ENCODE measurements at places on chromosomes 5 and 9.

DNA sequence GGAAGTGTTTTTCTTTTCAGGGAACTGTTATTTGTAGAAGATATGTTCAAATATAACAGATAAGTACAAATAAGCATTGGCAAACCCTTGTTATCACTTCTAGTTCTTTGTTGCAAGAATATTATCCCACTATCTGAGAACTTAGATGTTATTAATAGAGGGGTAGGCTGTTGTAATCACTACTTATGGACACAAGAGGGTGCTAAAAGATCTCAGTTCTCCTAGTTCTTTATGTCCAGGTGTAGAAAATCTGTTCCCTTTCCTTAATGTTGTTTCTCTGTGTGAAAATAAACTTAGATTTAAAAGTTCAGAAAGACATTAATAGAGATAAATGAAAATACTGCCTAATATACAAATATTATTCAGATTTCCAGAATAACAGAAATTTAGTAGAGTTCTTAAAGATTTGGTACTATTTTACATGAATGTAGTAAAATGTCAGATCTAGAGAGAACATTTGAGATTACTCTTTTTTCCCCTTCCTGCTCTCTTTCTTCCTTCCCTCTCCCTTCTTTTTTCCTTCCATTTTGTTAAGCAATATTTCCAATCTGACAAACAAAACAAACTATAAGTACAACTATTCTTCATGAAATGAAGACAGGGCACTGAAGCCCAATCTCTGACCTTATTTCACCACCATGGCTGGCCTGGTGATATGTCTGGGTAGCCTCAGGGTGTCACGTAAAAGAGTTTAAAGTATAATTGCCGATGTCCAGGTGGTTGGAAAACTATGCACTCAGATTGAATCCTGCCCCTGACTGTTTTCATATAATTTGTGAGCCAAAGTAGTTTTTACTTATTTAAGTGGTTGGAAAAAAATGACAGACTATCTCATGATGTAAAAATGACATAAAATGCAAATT, 43.6 kb upstream of the C5orf46 start:
- DNase-seq = no peak

DNA sequence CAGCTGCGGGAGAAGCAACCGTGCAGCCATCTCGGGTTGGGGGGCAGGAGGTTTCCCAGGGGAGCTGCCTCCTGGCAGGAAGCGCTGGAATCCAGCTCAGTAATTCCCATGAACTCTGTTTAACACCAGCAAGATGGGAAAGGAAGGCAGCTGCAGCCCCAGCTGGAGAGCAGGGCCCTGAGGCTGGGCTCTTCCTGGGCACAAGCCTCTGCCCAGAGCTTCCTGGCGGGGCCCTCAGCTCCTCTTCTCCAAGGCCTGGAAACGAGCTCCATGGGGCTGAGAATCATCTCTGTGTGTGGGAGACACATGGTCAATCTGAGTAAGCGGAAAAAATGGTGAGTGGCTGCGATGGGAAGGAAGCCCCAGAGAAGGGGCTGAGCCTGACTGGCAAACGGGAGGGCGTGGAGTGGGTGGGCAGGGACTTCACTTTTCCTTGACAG, 6.3 kb downstream of the MRPL36 start:
- no peak for DNase-seq

DNA sequence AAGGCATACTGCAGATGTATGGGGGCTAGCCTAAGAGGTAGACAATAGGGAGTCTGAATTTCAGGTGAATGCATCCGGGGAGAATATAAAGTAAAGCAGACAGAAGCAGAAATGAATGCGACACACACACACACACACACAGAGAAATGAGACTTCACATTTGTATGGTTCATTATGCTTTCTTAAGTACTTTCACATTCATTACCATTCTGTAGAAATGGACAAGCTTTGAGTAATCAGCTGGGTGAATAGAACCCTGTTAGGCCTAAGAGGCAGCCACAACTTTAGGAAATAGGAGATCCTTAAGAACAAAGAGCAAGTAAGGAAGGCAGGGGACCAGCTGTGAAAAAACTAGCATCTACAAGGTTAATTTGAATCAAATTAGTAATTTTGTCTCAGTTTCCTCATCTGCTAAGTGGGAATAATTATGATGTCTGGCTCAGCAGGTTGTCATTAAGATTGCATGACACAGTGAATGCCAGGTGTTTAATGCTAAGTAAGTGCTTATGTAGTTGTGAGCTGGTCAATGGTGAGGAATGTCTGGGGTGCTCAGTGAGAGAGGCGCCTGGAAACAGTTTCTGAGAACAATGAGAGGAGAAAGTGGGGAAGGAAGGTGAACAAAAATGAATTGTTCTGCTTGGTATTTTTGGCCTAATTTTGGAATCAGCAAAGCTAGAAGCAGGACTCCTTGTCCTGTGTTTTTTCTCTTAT, 265.8 kb upstream of the CLINT1 start:
- DNase-seq = no peak

- DNase-seq = no peak
Measured at GRCh38 chr9:30522061-30522460, 1862.4 kb upstream of the ACO1 start.

DNA sequence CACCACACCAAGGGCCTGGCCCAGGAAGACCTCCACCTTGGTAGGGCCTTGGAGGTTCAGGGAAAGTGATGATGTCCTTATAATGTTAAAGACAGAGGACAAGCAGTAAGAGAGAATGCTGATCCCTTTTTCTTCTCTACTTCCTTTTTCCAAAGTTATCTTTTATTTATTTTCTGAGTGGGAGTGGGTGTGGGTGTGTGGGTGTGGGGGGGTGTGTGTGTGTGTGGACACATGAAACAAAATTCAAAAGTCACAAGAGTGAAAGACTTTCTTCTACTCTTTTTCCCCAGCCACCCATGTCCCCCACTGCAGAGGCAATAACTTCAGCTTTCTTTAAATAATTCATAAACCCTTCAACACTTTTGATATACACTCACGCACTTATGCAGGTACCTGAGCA, 70.8 kb downstream of the ROR2 start:
- DNase-seq = no peak

- DNase-seq = no peak
Measured at GRCh38 chr5:58224661-58225060, 235.2 kb downstream of the PLK2 start.

DNA sequence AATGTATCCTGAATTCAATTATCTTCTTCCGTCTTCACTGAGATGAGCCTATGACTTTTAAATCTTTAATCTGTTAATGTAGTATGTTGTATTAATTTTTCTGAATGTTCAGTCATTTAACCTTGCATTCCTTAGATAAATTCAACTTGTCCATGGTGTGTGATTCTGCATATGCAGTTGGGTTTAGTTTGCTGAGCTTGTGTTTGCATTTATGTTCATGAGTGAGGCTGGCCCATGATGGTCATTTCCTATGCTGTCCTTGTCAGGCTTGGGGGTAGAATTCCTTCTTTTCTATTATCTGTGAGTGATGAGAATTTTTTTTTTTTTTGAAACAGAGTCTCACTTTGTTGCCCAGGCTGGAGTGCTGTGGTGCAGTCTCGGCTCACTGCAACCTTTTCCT, 131.8 kb upstream of the COL5A1 start:
- DNase-seq = no peak

DNA sequence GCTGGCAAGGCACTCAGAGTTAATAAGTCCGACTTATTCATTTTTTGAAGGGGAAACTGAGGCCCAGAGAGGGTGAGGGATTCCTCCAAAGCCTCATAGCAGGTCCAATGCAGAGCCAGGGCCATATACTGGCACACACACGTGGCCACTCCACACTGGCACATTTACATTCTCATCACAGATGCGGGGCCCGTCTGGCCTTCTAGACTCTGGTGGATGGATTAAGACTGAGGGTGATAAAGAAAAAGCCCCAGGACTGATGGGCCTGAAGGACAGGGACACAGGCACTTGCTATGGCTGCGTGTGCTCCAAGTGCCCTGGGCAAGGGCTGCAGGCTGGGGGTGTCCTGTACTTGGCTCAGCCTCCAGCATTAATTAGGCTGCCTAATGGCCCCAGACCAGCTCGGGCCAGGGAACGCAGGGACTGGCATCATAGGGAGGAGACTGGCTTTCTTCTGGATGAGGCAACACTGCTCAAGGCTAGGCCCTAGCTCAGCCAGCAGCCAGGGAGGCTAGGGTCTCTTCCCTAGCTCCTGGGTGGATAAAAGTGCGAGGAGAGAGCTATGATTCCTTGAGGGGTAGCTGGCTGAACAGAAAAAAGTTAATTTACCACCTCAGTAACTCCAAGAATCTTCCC, 28.5 kb upstream of the CSF1R start:
- no peak for DNase-seq

DNA sequence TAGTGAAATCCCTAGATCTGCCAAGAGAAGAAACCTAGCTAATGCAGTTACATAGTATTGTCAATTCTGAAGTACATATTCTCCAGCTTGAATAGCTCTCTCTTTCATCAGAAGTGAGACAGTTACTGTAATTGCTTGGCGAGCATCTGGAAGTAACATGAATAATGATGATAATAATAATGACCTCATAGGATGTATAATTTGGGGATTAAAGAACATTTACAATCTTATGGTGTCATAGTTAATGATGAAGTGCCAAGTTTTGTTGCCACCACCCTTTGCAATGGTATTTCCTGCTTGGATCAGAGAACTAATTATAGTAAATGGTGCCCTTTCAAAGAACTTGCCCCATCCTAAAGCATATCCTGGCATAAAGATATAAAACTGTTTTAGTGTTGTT, 201.4 kb downstream of the ADAMTSL1 start:
- no peak for DNase-seq

DNA sequence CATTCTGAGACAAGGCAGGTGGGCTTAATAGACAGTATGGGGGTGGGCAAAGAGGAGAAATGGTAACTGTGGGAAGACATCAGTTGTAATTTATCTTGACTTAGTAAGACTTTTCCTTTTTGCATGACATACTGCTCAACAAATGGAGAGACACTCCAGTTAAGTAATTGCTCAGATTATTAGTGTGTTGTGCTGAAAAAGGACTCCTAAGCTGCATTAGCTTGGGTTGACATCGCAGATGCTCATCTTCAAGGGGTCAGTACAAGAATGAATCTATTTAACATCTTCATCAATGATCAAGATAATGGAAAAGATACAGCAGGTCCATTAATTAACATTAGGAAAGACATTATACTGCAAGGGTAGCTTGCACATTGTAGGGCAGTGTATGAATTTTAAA, 181.1 kb upstream of the ELAVL2 start:
- no peak for DNase-seq

DNA sequence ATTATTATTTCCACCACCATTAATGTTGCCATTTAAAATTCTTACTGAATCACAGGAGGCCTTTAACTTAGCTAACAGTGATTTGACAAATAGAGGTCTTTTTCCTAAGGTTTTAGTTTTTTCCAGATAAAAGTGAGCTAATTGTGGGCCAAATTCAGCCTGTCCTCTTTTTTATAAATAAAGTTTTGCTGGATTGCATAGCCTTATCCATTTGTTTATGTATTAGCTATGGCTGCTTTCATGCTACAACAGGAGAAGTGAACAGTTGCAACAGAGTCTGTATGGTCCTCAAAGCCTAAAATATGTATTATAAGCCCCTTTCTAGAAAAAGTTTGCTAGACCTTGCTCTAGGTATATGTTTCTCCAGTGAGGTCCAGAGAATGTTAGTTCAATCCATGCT, 172.4 kb downstream of the GDNF start:
- DNase-seq = no peak

DNA sequence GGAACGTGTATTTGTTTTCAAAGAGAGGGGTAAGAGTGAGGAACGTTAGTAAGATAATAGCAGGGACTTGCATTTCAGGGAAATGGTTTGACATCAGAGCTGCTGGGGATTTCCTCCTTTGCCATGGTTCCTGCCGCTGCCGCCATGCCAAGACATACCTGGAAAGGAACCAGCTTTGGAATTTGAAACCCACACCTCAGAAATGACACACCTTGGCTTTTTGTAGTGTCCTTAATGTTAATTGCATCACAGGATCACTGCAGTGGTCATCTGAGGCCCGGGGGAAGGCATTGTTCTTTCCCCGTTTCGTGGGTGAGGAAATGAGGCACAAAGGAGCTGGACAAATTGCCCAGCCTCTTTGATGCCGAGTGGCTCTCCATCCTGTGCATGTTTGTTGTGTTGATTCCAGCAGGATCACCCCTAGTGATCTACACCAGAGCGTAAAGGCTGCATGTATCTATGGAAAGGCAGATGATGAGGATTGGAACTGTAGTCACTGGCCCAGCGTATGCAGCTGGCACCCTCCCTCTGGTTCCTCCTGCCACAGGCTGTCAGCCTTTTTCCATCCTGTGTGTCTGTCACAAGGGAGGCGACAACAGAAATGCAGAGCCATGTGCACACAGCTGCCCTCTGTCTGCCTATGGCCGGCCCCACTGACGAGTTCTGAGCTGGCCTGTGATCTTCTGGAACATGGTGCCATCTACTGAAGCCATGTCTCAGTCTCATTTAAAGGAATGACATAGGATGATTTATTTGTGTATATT, 37.8 kb downstream of the SLC46A2 start:
- no peak for DNase-seq

GRCh38 chr9:135588371-135588770, 26.8 kb downstream of the PAEP start:
- DNase-seq = no peak

GRCh38 chr9:77679088-77679487, 31.0 kb upstream of the GNA14 start:
- DNase-seq = peak; percentile 9

- no peak for DNase-seq
Measured at GRCh38 chr5:151156507-151157420, 815 bp downstream of the ANXA6 start.

GRCh38 chr5:151406322-151406947, 41.0 kb upstream of the SLC36A1 start:
- no peak for DNase-seq

DNA sequence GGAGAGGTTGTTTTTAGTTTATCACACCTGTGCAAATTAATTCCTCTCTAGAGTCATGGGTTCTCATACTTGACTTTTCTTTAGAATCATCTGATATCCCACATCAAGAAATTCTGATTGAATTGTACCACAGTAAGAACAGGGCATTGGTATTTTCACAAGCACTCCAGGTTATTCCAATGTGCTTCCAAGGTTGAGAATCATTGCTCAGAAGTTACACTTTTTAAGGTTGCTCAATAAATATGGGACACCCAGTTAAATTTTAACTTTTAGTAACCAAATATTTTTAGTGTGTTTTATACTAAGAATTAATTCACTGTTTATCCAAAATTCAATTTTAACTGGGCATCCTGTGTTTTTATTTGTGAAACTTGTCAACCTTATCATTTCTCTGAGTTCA, 2.5 kb upstream of the RNF180 start:
- no peak for DNase-seq

GRCh38 chr5:167708449-167708848, 583.0 kb upstream of the WWC1 start:
- DNase-seq = no peak

GRCh38 chr5:178114325-178115135, 1.2 kb downstream of the N4BP3 start:
- no peak for DNase-seq

- DNase-seq = peak; percentile 85
Measured at GRCh38 chr5:14204785-14205321, 61.7 kb downstream of the TRIO start.

DNA sequence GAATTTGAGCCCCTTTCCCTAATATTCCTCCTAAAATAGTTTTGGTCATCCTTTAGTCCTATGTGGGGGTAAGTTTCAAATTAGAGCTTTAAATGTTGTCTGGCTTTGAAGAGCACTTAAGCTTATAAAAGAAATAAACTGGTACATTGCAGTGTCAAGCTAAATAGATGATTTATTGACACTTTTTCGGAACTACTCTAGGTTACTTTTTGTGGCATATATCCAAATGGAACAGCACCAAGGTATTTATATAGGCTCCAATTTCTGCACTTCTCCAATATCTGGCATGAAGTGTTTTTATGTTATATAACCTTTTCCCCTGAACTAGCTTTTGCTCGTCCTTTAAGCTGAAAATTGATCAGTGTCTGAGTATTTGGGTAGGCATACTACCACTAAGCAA, 402.5 kb downstream of the NFIB start:
- DNase-seq = no peak

GRCh38 chr9:134618833-134619447, 22.7 kb upstream of the COL5A1 start:
- DNase-seq = no peak
